SK-N-DZ (cell line): ENCODE measurements at places on chromosomes 2 and 18.

GRCh38 chr18:9475643-9476591 lies 604 bp downstream of the RALBP1 start:
- peak; percentile 11 for DNase-seq

DNA sequence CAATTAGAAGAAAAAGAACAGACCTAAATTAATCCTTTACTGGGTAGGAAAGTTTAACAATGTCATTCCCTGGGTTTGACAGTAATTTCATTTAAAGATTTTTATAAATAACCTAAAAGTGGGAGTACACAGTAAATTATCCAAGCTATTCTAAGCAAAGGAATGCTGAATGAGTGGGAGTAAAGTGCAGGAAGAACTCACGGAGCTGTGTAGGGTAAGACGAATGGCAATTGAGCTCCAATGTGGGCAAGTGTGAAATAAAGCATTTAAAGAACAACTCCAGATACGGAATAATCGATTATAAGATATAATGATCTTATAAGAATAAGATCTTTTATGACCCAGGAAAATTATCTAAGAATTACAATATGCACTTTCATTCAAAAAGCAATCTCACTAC lies 93.2 kb downstream of the LRRTM4 start:
- DNase-seq, result no peak

- DNase-seq, result no peak
Measured at GRCh38 chr18:47748093-47748796, 182.2 kb downstream of the SMAD2 start.

GRCh38 chr18:61998957-61999356 lies 106.2 kb upstream of the RNF152 start:
- peak; percentile 12 for DNase-seq

DNA sequence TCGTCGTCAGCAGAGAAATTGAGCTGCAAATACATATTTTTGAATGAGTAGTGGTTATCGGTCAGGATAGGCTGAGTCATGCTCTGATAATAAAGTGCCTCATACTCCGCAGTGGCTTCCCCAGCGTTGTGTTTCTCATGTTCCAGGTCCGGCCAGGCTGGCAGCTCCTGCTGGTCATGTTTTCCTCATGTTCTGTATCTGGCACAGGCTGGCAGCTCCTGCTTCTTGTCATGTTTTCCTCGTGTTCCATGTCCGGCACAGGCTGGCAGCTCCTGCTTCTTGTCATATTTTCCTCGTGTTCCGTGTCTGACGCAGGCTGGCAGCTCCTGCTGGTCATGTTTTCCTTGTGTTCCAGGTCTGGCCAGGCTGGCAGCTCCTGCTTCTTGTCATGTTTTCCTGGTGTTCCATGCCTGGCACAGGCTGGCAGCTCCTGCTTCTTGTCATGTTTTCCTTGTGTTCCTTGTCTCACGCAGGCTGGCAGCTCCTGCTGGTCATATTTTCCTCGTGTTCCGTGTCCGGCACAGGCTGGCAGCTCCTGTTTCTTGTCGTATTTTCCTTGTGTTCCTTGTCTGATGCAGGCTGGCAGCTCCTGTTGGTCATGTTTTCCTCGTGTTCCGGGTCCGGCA lies 148.9 kb downstream of the ATP9B start:
- peak; percentile 16 for DNase-seq

- DNase-seq, result no peak
Measured at GRCh38 chr18:13070460-13070859, 79.3 kb downstream of the CEP192 start.

GRCh38 chr2:23588508-23589201 lies 203.7 kb downstream of the KLHL29 start:
- DNase-seq, result no peak

GRCh38 chr2:227472265-227473121 lies 537 bp downstream of the AGFG1 start:
- DNase-seq, result peak; percentile 15

DNA sequence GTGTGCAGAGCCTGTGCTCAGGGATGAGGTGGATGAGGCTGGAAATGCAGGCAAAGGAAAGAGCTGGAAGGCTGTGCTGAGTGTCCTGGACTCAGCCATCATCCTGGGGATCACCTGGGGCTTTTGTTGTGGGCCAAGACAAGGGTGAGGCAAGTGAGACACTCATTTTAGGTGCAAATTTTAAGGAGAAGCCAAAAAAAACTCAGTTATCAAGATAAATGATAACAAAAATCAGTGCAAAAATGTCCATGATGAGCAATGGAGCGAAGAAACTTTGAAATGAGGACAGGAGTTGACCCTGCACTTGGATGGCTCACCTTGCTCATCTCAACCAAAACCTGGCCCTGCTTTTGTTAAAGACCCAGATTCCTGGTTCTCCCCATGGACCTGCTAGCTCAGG lies 141.9 kb downstream of the MYCN start:
- peak; percentile 96 for DNase-seq

GRCh38 chr2:39587641-39588040 lies 78.1 kb upstream of the TMEM178A start:
- DNase-seq, result no peak

DNA sequence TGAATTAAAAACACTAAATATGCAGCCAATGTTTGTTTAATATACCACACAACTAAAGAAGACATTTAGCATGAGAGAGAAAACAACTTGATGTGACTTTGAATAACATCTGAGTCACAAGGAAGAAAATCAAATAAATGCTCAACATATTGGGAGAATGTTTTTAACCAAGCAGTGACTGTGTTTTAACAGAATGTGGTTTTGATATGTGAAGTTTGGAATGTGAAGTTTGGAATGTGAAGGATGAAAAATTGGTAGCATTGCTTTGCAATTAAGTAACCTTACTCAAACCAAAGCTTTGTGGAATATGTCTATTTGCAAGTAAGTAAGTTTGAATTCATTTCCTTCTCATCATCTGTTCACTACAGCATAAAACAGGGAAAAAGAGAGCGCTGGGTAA lies 128.2 kb upstream of the DNAJC10 start:
- DNase-seq, result no peak
